Neural crest cell (in vitro differentiated cells): ENCODE measurements at places on chromosomes 7 and 10. TPM values are rescaled to one million over a fixed set of nuclear protein-coding genes. Genes with fewer than 3 reads are reported as not detected.

DNA sequence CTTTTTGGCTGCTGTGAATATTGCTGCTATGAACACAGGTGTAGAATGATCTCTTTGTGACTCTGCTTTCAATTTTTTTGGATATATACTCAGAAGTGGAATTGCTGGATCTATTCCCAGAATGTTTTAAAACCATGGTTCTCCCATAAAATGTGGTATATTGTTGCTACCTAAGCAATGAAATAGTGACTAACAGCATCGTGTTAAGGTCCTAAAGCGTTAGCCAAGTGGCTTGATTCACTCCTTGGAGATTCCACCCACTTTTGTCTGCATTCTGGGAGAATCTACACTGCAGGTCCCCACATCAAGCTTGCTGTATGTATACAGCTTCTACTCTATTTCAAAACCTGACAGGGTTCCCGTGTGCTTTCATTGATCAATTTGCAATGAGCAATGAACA is 105.6 kb downstream of the CDK6 start:
- DNase-seq = no peak

DNA sequence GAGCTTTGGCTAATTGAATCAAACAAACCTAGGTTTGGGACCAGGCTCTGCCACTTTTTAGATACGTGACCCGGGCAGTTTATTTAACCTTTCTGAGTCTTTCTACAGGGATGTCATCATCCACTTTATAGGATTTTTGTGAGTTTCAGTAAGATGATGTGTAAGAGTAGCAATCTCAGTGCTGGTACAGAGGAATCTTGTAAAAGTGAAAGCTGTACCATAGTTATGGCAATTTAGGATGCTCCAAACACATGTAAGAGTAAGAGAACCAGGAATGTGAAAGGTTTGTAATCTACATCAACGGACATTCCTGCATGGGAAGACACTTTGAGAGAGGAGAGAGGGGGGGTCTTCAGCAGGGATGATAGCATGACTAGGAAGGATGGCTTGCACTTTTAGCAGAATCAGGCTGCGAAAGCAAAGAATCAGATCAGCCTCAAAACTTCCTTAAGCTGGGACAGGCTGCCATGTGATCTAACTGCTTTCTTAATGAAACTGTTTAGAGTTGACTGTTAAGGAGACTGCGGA is 968 bp downstream of the NOLC1 start:
- DNase-seq = no peak

Gene SYT15
- 1.4 and 1.6 TPM in 2 replicates for total RNA-seq

DNA sequence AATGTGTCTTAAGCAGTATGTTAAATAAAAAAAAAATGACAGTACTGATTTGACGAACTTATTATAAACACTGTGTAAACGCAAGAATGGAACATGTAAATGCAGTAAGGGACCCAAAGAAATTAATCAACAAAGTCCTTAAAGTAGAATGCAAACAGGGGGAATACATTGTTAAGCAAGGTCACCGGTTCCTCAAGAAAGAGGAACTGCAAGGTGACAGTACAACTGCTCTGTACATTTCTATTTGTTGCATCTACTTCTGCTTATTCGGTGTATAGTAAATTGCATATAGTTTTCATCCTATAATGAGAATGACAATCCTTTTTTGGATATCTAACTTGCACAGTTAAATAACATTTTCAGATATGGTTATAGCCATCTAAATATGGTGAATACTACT is 387.0 kb upstream of the SEMA3D start:
- no peak for DNase-seq

Gene CALCR
- total RNA-seq = 0.07 TPM in 1 of 2 replicates, not detected in the other

DNA sequence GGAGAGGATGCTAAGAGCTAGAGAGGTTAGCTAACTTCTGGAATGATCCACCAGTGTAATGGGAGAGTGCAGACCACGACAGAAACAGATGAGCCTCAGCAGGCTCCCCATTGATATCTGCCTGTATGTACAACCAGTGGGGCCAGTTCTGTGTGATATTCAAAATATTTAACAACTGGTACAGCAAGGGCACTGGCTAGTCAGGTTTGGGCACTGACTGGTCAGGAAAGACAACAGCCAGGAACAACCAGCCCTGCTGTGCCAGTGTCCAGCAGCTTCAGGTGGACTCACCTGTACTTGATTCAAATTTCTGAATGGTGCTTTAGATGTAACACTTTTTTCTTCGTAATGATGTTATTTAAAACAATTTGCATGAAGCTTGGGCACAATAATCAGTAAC is 5.9 kb upstream of the TRIL start:
- DNase-seq = no peak

DNA sequence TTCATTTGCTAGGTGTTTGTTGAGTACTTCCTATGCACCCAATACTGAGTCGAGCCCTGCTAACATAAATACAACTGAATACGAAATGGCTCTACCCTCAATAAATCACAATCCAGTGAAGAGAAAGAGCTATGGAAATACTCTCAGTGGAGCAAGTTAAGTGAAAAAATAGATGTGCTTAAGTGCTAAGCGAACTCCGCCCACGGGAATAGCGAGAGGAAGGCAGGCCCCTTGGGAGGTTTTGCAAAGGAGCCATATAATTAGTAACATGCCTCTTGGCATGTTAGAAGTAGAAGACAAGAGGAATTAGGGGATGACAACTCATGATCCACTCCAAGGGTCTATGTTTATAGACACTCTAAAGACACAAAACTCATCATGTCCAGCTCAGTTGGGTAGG is 42.8 kb upstream of the TSPAN33 start:
- no peak for DNase-seq

GRCh38 chr10:49158404-49158803 is 24.6 kb upstream of the FAM170B start:
- no peak for DNase-seq

DNA sequence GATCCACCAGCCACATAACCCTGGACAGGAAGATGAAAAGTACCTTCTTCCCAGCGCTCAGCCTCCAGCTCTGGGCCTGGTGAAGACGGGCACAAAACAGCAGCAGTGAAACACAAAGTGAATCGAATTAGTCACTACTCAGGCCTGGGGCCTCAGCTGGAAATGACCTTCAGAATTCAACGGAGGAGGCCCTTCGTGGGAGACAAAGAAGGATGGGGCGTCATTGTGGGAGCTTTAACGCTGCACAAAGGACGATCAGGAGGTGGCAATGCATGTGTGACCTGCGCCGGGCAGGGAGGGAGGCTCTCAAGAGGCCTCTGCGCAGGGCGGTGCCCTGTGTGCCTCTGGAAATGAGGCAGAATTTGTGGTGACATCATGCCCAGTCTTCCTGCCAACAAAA is 161.9 kb downstream of the DNAJB6 start:
- DNase-seq = no peak

DNA sequence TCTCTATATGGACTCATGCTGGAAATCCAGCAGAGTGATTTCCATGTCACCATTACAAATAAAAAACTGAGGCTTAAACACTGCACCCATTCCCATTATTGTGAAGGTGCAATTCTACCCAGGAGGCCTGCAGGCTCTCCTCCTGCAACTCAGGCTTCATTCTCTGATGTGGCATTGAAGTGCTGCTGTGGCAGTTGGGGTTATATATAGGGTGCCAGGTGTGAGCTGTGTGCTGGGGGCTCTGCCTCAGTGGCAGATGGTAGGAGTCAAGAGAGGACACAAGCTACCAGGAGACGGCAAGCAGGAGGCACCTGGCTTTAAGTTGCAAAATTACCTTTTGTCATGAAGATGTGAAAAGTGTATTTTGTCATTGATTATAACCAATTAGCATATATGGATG is 21.3 kb downstream of the ZNF107 start:
- no peak for DNase-seq

- no peak for DNase-seq
These were observed 224.7 kb upstream of the ADARB2 start for GRCh38 chr10:1961989-1962388.

DNA sequence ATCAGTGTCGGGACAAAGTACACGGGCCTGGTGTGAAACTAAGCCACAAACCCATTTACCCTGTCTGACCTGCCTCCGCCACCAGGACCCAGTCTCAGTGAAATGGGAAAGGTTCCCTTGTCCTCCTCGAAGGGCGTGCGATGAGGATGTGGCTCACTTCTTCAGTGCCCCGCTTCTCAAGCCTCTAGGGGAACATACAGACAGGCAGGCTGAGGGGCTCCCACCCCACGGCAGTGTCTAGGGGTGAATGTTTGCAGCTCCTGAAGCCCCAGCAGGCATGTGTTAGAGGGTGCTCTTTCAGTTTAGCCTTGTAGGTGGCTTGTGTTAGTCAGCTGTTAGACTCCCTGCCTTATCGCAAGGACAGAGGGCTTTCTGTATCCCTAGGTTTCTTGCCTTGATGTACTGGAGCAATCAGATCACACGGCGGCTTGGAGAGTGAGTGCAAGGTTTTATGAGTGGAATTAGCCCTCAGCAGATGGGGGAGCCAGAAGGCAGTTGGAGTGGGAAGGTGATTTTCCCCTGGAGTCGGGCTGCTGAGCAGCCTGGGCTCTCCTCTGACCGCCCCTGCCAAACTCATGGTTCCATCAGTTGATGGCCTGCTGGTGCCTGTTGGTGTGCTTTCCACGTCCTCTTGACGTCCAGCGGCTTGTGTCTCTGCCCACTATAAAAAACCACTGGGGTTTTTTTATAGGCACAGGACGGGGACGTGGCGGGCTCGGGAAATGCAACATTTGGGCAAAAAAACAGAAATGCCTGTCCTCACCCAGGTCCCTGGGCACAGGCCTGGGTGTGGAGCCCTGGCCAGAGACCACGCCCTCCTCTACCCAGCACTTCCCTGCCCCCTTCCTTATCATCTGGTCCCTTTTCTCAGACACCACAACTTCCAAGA is 759 bp downstream of the NUDT1 start:
- DNase-seq = no peak

- DNase-seq = no peak
These were observed 499.7 kb upstream of the SEMA3D start for GRCh38 chr7:85686401-85687181.

Gene HOXA5
- total RNA-seq = 3.2 and 4.3 TPM in 2 replicates

DNA sequence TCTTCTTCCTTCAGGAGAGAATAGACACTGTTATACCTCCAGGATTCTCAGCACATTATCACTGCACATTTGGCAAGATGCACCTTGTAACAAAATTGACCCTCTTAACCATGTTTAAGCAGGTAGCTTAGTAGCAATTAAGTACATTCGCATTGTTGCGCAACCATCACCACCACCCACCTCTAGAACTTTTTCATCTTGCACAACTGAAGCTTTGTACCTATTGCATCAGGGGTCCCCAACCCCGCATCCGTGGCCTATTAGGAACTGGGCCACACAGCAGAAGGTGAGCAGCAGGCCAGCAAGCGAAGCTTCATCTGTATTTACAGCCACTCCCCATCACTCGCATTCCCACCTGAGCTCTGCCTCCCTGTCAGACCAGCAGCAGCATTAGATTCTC is 29.9 kb upstream of the SMURF1 start:
- no peak for DNase-seq

GRCh38 chr7:130063036-130063435 is 7.3 kb upstream of the KLHDC10 start:
- peak; percentile 82 for DNase-seq

Gene SEC23IP
- 80.2 and 86.2 TPM in 2 replicates for total RNA-seq

DNA sequence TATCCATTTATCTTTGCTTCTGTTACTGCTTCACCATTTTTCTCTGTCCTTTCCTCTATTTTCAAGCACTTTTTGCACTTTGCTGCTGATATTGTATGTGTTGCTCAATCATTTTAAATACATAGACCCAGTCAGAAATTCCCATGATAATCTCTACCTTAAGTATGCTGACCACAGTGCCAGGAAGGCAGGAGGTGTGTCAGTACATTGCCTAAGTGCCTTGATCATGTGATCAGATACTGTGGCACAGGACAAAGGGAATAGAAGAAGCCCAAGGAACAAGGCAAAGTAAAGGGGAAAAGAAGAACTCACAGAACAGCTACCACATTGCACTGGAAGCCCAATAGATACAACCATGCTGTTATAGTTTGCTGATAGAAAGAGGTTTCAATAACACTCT is 53.7 kb upstream of the CD36 start:
- DNase-seq = no peak

Gene CTAGE8
- 0.72 TPM in 1 of 2 replicates, not detected in the other for total RNA-seq

DNA sequence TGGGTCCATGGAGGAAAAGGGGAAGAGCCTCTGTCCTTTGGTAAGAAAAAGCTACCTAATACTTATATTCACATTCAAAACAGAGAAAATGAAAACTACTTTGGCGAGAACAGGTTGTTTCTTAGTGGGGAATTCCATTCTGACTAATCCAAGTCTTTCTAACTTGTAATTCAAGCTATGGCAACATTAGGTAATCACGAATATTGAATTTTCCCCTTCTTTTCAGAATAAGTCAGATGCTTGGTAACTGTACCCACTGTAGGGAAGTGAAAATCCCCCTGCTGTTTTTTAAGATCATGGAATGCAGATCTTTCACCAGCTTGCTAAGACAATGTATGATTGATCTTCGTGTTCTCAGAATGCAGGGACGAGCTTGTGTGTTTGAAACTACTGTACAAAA is 384.4 kb downstream of the TCERG1L start:
- DNase-seq = no peak

- peak; percentile 65 for DNase-seq
These were observed 48.5 kb upstream of the SLC29A3 start for GRCh38 chr10:71270301-71271220.

DNA sequence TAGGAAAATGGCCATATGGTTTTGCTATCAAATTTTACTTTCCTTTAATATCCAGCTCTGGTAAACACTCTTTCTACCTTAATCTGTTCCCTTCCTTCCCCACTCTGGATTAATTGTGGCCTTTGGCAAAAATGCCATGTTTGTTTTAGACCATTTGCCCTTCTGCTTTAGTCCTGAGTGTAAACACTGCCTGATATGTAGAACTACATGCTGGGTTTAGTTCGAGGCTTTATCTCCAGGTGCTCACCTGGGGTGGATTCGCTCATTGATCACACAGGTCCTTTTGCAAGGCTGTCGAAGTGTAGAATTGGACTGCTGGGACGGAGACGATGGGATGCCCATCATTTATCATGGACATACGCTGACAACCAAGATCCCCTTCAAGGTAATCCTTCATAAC is 94.1 kb downstream of the NOC3L start:
- DNase-seq = no peak

- no peak for DNase-seq
These were observed 3.5 kb downstream of the FAM180A start for GRCh38 chr7:135744938-135745702.

Gene LRIT1
- total RNA-seq = not detected in 2 replicates
